ENCODE measurements at places on chromosomes 1 and 21. TPM values are rescaled to one million over a fixed set of nuclear protein-coding genes. Genes with fewer than 3 reads are reported as not detected.

DNA sequence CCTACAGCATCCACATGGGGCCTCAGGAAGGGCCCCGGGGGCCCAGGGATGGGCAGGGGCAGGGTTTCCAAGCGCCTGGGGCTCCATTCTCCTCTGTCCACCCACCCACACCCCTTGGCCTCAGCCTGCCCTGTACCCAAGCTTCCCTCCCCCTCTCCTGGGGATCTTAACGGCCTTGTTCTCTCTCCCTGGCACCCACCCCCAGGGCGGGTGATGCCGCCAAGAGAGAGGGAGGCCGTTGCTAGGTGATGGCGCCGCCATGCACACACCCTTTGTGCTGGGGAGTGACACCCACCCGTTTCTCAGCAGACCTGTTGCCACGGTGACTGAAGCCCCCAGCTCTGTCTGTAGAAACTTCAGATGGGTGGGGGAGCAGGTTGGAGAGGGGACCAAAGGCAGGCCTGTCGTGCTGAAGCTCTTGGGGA, 7.6 kb downstream of the GPR37L1 start:
- no peak for DNase-seq

GRCh38 chr1:164366014-164366413, 193.0 kb upstream of the PBX1 start:
- no peak for DNase-seq

- no peak for DNase-seq
Observed at GRCh38 chr1:155297384-155297783, 3.9 kb downstream of the PKLR start.

- DNase-seq = no peak
Observed at GRCh38 chr1:178607718-178608408, 95.0 kb downstream of the TEX35 start.

DNA sequence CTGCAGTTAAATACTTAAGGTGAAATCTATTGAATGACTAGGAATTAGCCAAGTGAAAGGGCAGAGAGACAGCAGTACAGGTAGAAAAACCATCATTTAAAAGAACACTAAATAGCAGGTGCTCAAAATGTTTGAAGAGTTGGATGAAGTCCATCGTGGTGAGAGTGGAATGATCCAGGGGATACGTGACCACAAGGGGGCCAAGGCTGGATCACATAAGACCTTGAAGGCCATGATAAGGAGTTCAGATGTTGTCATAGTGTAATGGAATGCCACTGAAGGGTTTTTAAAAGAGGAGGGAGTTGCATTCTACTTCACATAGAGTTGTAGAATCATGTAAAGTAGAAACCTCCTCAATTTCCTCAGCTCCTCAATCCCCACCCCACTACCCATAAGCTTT, 34.8 kb upstream of the HOOK1 start:
- no peak for DNase-seq

DNA sequence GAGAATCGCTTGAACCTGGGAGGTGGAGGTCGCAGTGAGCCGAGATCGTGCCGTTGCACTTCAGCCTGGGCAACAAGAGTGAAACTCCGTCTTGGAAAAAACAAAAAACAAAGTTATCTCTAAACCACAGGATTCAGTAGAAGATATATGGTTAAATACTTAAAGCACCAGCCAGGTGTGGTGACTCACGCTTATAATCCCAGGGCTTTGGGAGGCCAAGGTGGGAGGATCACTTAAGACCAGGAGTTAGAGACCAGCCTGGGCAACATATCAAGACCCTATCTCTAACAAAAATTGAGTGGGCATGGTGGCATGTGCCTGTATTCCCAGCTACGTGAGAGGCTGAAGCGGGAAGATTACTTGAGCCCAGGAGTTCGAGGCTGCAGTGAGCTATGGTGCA, 5.6 kb downstream of the NECAP2 start:
- no peak for DNase-seq

DNA sequence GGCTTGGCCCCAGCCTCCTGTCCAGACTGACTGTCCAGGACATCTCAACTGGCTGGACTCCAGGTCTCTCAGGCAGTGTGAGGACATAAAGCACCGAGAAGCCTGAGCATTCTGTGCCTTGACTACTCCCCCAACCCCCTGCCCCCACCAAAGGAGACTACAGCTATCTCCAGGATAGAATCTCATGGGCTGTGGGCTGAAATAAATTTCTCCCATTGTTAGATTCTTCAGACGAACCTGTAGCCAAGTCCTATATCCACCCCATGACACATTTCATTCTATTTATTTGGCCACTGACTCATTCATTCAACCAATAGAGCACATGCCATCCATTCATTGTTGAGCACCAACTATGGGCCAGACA, 11.4 kb downstream of the VWA5B1 start:
- no peak for DNase-seq

- no peak for DNase-seq
Observed at GRCh38 chr21:33644383-33645074, 2.2 kb downstream of the ITSN1 start.

DNA sequence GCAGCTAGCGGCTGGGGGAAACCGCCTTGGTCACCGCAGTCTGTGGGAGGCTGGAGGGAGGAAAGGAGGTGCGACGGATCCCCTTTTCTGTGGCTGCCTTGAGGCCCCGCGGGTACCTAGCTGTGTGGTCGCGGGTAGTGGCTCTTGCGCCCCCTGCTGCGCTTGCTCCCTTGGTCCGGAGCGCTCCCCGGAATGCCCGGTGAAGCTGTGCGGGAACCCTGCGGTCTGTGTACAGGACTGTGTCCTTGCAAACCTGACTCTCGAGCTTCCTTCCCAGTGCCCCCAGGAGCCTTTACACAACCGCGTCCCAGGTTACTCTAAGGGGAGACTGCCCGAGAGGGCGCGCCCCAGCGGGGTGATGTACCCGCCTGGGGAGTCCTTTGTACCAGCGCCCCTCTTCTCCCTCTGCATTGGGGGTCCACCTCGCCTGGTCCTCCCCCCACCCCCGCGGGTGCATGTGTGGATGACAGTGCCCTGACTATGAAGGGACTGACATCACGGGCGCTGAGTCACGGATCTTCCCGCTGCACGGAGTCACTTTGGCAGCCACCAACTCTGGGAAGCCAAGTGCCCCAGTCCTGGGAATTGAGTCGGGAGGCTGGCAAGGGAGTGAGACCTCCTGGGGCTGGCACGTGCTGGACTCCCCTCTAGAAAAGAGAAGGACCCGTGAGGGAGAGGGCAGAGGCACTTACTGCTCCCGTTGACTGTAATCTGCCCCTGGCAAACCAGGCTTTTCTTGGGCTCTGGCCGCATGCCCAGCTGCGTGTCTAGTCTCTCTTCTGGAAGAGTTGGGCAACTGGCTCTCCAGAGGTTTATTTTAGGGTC, 816 bp downstream of the IL6R start:
- DNase-seq = no peak

GRCh38 chr1:32764826-32765569, 52.2 kb downstream of the YARS1 start:
- DNase-seq = no peak

DNA sequence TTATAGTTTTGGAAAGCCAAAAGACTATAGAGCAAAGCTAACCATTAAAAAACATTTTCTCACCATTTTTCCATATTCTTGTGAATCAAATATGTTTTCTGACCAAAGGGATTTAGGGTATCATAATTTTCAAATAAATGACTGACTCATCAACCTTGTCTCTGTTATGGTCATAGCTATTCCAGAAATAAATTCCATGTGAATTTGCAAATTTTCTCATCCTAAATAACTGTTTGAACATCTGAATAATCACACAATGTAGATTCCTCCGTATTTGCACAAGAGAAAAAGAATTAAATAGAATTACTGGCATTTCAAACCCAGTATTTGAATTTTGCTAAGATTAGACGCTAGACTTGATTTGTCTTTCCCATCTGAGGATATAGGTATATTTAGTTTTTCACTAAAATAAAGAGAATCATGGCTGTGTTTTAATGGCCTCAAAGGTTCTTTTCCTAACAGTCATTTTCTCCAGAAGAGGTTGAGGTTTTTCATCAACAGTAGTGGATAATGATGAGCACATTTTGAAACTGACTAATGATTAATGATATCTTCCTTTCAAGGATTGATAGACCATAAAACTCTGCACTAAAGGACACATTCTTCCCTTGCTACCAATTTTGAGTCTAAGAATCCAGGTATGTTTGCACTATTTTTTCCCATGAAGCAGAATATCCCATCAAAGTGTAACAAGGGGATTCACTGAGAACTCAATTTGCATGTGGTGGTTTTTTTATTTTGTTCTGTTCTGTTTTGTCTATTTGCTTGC, 9.5 kb upstream of the DUSP23 start:
- DNase-seq = peak; percentile 49

- no peak for DNase-seq
Observed at GRCh38 chr1:225426395-225427234, 1.2 kb downstream of the LBR start.

- DNase-seq = no peak
Observed at GRCh38 chr1:110018396-110018795, 16.0 kb upstream of the STRIP1 start.

DNA sequence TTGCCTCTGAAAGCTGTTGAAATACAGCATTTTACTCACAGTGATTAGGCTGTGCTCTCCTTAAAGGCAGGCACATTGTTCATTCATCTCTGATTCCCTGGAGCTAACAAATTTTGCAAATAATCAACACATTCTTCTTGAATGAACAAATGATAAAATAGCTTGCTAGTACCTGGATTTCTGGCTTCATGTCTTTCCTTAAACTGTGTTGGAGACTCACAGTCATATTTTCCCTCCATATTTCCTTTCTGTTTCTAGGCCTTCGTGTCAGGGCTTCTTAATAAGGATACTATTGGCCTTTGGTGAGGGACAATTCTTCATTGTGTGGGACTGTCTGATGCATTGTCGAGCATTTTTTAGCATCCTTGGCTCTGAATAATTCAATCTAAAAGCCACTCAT, 9.7 kb downstream of the HSD11B1 start:
- DNase-seq = no peak

- no peak for DNase-seq
Observed at GRCh38 chr21:29145852-29146453, 15.5 kb downstream of the MAP3K7CL start.

GRCh38 chr1:44484155-44484688, 79.2 kb downstream of the RNF220 start:
- DNase-seq = no peak

The SYT14 gene
- 3.9 TPM for total RNA-seq

The OR2G6 gene
- total RNA-seq = not detected

The PAPPA2 gene
- 0.14 TPM for total RNA-seq

The CNST gene
- 9.2 TPM for total RNA-seq

The PLPP3 gene
- 2.2 TPM for total RNA-seq

The ANXA9 gene
- total RNA-seq = 1.2 TPM

The NR1I3 gene
- not detected for total RNA-seq
